CD4-positive, alpha-beta memory T cell (primary cell): ENCODE measurements at places on chromosomes 13 and 19. TPM values are rescaled to one million over a fixed set of nuclear protein-coding genes. Genes with fewer than 3 reads are reported as not detected.
A peak's percentile ranks its signal among the peaks of the same experiment; 100 is the strongest.

Gene PRSS57
- total RNA-seq = not detected

Gene INSL3
- total RNA-seq = 5.0 TPM

GRCh38 chr13:42272115-42272803 is at the start of gene AKAP11:
Gene AKAP11 (plus strand): TSS chr13:42272152. CDS start chr13:42286349, 14,197 bp downstream.
- H3K4me3 ChIP-seq = peak within 1 kb of the TSS; percentile 93
- H3K27me3 ChIP-seq = no peaks in the 10 kb centered on the region
- H3K27ac ChIP-seq = peak within 1 kb of the TSS; percentile 94
- H3K36me3 ChIP-seq = no peaks in the 10 kb centered on the region
- DNase-seq = peak; percentile 51

DNA sequence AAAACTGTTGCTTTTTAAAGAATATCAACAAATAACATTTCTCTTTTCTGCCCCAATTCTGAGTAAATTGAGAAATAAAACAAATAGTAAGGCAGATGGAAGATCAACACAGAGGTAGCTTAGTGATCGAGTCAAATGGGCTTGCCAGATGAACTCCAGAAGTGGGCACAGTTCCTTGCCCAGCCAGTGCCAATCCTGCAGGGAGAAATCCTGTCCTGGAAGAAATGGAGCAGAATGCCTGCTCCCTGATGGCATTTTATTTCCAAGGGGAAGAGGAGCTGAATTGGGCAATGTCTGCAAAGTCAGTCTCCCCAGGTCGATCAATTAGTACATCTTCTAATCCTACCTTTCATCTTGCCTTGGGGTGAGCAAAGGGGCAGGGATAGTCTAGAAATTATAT is 225.3 kb downstream of the NHLRC3 start:
- H3K27ac ChIP-seq = no peak overlapping the region
- H3K4me3 ChIP-seq = no peak overlapping the region
- no peaks in the 10 kb centered on the region for H3K27me3 ChIP-seq
- no peak for DNase-seq

GRCh38 chr13:47420020-47420419 is 523.2 kb upstream of the HTR2A start:
- no peak for DNase-seq
- H3K4me3 ChIP-seq = no peak overlapping the region
- H3K36me3 ChIP-seq = no peaks in the 10 kb centered on the region
- H3K4me1 ChIP-seq = no peaks in the 10 kb centered on the region
- no peak overlapping the region for H3K27ac ChIP-seq
- no peaks in the 10 kb centered on the region for H3K27me3 ChIP-seq

DNA sequence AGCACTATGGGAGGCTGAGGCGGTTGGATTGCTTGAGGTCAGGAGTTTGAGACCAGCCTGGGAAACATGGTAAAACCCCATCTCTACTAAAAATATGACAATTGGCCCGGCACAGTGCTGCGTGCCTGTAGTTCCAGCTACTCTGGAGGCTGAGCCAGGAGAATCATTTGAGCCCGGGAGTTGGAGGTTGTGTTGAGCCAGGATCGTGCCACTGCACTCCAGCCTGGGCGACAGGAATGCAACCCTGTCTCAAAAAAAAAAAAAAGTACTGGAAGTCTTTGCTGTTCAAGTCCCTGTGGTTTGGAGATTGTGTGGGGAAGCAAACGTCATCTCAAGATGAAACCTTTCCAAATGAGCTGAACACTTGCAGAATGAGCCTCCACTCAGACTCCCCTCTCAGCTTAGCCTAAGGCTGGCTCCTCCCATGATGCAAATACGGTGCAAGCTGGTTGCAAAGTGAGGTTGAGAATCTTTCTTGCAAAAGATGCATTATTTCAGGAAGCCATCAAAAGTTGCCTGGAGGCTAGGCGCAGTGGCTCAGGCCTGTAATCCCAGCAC is 46.2 kb downstream of the MYO9B start:
- no peaks in the 10 kb centered on the region for H3K27me3 ChIP-seq
- DNase-seq = no peak
- no peak overlapping the region for H3K27ac ChIP-seq
- H3K4me3 ChIP-seq = no peak overlapping the region
- H3K4me1 ChIP-seq = peaks cover 37% of the 10 kb centered on the region

DNA sequence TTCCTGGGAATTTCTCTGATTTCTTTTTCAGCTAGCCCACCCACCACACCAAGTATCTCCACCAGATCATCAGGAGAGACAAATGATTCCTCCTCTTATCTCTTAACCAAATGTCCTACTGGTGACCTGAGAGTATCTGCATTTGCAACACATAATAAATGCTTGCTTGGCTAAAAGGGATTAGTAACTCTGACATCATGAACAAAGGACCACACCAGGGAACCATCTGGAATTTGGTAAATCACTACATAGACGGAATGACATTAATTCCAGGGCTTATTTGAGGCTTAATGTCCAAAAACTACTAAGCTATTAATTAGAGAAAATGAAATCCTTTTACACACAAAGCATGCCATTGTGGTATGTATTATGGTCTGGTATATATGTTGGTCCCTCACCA is 139.0 kb downstream of the RAP2A start:
- no peaks in the 10 kb centered on the region for H3K36me3 ChIP-seq
- H3K4me3 ChIP-seq = no peak overlapping the region
- DNase-seq = no peak

DNA sequence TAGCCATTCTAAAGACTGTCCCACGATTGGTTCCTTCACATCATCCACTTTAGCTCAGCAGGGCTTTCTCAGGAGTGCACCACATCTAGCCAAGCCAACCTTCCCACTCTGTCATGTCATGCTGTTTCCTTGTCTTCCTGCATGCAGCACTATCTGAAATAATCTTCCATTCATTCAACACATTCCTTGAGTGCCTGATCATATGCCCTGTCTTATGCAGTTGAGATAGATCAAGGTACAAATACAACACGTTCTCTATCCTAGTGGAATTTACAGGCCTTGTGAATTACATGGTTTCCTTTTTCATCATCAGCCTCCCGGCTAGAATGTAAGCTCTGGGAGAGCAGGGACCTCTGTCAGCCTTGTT is 6.8 kb upstream of the MRPS31 start:
- H3K27me3 ChIP-seq = no peaks in the 10 kb centered on the region
- H3K4me3 ChIP-seq = no peak overlapping the region
- H3K36me3 ChIP-seq = no peaks in the 10 kb centered on the region
- peaks cover 30% of the 10 kb centered on the region for H3K4me1 ChIP-seq

- H3K4me3 ChIP-seq = no peak overlapping the region
- DNase-seq = no peak
- no peak overlapping the region for H3K27ac ChIP-seq
- no peaks in the 10 kb centered on the region for H3K27me3 ChIP-seq
- H3K36me3 ChIP-seq = peaks cover 83% of the 10 kb centered on the region
- peaks cover 63% of the 10 kb centered on the region for H3K4me1 ChIP-seq
Observed at GRCh38 chr19:14408491-14409145, 10.5 kb downstream of the DDX39A start.

DNA sequence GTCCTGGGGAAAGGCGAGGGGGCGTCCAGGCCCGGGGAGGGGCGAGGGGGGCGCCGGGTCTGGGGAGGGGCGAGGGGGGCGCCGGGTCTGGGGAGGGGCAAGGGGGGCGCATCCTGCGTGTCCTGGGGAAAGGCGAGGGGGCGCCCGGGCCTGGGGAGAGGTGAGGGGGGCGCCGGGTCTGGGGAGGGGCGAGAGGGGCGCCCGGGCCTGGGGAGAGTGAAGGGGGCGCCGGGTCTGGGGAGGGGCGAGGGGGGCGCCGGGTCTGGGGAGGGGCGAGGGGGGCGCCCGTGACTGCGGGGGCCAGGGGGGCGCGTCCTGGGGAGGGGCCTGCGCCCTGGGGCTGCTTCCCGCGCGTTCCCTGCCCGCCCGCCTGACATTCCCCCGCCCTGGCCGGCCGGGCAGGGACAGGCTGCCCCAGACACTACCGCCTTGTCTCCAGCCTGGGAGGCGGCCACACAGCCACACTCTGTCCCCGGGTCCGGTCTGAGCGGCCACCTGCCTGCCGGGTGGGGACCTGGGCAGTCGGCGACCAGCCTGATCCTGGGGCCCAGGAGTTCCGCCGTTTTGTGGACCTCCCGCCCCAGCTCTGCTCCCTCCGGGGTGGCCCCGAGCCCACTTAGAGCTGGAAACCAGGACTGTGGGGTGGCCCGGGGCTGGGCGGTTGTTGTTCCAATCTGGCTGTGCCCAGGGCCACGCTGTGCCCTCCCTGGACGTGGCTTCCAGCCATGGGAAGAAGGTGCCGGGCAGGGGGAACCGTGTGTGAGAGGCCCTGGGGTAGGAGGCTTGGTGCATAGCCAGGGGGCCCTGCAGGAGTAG is 11.8 kb downstream of the PALM start:
- no peaks in the 10 kb centered on the region for H3K36me3 ChIP-seq
- H3K27ac ChIP-seq = no peak overlapping the region
- H3K27me3 ChIP-seq = no peaks in the 10 kb centered on the region

GRCh38 chr13:97276862-97277269 is 54.7 kb downstream of the MBNL2 start:
- no peak for DNase-seq
- H3K27ac ChIP-seq = no peak overlapping the region
- no peak overlapping the region for H3K4me3 ChIP-seq

GRCh38 chr13:99656844-99657381 is 155.6 kb downstream of the TM9SF2 start:
- no peaks in the 10 kb centered on the region for H3K27me3 ChIP-seq
- H3K4me1 ChIP-seq = peaks cover 56% of the 10 kb centered on the region
- peak overlapping the region; percentile 76 for H3K27ac ChIP-seq
- no peaks in the 10 kb centered on the region for H3K36me3 ChIP-seq

DNA sequence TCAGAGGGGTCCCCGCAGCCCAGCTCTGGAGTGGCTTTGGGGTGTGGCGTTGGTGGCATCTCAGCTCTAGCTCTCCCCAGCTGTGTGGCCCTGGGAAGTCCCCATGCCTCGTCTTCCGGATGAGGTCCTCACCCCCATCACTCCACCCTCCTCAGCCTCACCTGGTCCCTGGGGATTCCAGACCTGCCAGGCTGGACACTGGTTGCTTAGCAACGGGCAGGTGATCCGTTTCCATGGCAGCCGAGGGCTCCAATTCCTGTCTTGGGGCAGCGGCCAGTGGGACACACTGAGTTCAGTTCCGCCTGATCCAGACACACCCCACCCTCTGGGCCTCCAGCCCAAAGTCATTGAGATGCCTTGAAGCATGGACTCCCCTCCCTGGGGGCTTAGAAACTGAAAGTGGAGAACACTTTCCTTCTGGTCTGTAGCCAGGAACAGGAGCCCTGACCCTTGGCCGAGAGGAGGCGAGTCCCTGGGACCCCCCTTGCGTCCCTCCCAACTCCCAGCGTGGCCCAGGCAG is 7.7 kb upstream of the MISP start:
- H3K4me1 ChIP-seq = no peaks in the 10 kb centered on the region
- no peaks in the 10 kb centered on the region for H3K27me3 ChIP-seq
- DNase-seq = no peak

DNA sequence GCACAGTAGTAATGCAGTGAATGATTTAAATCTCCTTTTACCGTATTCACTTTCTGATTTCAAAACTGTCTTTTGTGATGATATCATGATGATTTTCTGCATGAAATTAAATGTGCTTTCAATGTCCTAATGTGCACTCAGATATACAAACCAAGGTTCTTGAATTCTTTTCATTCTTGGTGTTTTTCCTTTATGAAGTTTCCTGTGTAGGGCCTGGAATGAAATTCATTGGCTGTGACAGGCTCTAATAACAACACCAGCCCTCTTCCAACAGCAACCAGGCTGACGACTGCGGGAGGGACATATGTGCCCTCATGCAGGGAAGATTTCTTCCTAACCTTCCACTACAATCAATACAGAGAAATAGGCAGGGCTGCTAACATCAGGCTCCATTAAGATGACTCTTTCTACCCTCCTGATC is 1052.0 kb downstream of the DIAPH3 start:
- DNase-seq = no peak
- H3K4me1 ChIP-seq = no peaks in the 10 kb centered on the region
- no peak overlapping the region for H3K4me3 ChIP-seq
- no peaks in the 10 kb centered on the region for H3K27me3 ChIP-seq
- H3K27ac ChIP-seq = no peak overlapping the region

DNA sequence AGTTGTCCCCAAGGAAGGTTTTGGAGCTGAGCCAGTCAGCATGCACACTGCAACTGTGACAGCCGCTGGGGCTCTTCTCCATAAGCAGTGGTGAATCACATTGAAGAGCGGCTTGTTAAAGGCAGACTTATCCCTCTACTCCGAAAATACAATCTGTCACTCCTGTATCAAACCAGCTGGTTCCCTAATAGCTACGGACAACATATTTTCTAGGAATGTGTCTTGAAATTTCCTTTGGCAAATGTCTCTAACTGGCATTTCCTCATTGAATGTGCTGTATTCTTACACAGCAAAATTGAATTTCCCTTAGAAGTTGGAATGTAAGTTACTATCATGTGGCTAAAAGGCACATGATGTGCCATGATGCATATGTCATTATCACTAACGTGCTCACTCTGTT is 104.0 kb upstream of the GPR12 start:
- no peaks in the 10 kb centered on the region for H3K27me3 ChIP-seq
- no peaks in the 10 kb centered on the region for H3K36me3 ChIP-seq
- H3K27ac ChIP-seq = no peak overlapping the region
- DNase-seq = no peak
- no peak overlapping the region for H3K4me3 ChIP-seq

DNA sequence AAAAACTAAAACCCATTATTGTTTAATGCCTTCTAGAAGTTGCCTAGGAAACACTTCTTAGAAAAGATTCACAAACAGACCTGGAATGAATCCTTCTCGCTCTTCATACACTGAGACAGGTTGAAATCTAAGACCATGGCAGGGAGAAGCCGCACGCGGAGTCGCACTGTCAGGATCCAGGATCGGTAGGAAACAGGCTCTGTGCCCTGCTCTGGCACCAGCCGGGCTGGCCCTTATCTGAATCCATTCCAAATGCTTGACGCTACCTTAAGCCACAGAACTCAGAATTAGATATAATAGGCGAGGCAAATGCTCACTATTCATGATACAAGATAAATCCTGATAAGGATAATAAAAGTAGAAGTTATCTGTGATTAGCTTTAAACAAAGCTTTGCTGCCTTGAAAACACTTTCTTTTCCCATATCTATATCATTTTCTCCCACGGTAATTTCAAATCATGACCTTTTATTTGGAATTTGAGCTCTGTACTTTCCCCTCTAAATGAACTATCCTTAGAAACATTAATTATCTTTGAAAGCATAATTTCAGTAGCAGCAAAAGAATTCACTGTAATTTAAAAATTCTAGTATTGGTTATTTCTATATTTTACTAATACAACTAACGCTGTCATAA is 385.6 kb downstream of the IRS2 start:
- no peak for DNase-seq
- H3K36me3 ChIP-seq = no peaks in the 10 kb centered on the region
- H3K4me3 ChIP-seq = no peak overlapping the region
- no peaks in the 10 kb centered on the region for H3K27me3 ChIP-seq
- H3K27ac ChIP-seq = no peak overlapping the region

GRCh38 chr19:58355908-58356765 is 2.8 kb upstream of the A1BG start:
- H3K27me3 ChIP-seq = no peaks in the 10 kb centered on the region
- peak; percentile 46 for DNase-seq
- H3K4me1 ChIP-seq = peaks cover 18% of the 10 kb centered on the region
- no peak overlapping the region for H3K27ac ChIP-seq
